AG08396 (cell line): ENCODE measurements at places on chromosomes 4 and X.

DNA sequence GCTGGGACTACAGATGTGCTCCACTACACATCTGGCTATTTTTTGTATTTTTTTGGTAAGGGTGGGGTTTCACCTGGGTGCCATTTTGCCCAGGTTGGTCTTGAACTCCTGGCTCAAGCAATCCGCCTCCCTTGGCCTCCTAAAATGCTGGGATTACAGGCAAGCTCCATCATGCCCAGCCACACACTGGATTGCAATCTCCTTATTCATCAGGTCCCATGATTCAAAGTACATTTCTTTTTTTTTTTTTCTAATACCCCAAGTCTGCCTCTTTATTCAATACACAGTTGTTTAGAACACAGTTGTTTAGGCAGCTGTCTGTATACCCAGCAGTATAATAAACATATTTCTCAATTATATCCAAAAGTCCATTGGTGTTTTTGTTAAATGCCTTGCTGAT is 130.3 kb upstream of the ARSJ start:
- no peak for DNase-seq

DNA sequence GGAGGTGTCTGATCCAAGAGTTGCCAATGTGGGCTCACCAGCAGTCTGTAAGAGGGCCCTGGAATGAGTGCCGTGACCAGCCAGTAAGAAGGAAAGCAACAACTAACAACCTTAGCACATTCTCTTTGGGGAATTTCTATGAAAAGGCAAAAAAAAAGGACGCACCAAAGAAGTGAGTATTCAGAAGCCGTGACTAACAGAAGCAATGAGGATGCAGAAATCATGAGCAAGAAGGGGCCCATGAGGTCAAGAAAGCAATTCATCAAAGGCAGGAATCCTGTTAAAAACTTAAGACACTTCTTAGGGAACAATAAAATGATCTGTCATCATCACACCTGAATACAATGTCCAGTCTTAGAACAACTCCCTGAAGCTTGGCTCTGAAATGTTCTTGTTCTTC is 260.5 kb downstream of the RAPGEF2 start:
- no peak for DNase-seq

DNA sequence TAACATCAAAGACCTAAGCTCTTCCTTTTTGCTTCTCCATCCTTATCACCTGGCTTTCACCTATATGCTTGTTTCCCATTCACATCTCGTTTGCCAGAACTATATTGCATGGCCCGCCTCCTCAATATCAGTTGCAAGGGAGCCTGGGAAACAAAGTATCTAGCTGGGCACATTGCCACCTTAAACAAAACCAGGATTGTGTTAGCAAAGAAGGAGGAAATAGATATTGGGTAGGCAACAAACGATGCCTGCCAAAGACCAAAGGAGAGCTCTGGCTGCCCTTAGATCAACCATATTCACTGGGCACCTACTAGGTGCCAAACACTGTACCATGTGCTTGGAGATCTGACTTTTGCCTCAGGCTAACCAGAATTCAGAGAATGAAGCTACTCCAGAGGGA is 107.5 kb downstream of the GRIA3 start:
- no peak for DNase-seq

DNA sequence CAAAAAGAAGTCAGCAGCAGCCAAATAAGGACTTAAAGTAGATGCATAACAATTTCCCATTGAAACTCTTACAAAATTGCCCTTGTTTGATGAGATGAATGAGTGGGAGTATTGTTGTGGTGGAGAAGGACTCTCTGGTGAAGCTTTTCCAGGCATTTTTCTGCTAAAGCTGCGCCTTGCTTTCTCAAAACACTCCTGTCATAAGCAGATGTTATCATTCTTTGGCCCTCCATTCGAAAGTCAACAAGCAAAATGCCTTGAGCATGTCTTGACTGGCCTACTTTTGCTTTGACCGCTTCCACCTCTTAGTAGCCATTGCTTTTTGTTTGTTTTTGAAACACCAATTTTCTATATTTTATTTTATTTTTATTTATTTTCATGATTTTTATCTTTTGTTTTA is 340.9 kb upstream of the FGF13 start:
- DNase-seq, result no peak

GRCh38 chrX:145002771-145003170 is 244.5 kb upstream of the SPANXN1 start:
- DNase-seq, result no peak

- no peak for DNase-seq
Measured at GRCh38 chr4:147864607-147865006, 132.7 kb downstream of the ARHGAP10 start.

DNA sequence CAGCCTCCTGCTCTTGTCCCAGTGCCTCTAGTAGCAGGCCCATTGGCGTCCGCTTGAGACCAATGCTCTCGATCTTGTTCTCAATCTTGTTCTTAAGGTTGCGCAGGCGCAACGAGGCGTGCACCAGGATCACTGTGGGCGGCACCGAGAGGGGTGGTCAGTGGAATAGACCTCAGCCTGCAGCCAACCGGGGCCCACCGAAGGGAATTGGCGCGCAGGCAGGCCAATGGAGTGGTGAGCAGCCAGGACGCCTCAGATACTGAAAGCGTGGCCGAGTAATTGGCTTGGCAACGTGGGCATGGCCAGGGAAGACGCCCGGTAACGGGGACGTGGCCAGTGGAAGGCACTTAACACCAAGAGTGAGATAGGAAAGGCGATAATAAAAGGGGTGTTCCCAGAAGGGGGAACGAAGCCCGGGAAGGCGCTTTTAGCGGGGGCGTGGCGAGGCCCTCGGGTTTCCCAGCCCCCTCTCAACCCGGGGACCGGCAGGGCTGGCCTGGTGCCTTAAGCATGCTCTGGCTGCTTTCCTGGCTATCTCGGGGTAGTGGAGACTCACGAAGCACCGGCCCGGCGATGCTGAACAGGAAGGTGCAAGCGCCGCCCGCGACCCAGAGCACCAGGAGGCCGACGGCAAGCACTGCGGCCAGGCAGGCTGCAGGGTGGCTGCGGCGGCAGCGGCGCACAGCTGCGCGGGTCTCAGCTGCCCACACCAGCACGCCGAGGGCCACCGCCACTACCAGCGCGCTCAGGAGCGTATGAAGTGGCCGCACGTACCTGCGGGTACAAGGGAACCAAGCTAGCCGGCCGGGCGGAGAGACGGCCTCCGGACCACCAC is 1.7 kb downstream of the PRAF2 start:
- peak; percentile 89 for DNase-seq

- no peak for DNase-seq
Measured at GRCh38 chr4:536351-536972, 37.5 kb downstream of the PIGG start.

DNA sequence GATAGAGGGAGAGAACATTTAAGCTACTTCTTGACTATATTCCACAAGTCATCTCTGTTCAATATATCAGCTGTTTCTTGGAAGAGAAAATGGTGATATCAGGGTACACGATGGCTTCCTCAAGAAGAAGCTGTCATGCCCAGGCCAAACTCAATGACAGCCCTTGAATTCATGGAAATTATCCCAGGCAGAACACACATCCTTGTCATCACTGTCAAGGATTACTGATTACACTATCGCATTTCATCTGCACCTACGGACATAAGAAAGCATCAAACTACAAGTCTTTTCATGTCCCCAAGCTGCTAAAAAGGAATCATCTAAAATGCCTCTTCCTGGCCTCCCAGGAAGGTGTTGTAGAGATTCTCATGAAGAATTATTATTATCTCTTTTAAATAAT is 165.2 kb upstream of the SLC7A11 start:
- no peak for DNase-seq

GRCh38 chr4:88528861-88529260 is 5.3 kb upstream of the PYURF start:
- DNase-seq, result no peak

DNA sequence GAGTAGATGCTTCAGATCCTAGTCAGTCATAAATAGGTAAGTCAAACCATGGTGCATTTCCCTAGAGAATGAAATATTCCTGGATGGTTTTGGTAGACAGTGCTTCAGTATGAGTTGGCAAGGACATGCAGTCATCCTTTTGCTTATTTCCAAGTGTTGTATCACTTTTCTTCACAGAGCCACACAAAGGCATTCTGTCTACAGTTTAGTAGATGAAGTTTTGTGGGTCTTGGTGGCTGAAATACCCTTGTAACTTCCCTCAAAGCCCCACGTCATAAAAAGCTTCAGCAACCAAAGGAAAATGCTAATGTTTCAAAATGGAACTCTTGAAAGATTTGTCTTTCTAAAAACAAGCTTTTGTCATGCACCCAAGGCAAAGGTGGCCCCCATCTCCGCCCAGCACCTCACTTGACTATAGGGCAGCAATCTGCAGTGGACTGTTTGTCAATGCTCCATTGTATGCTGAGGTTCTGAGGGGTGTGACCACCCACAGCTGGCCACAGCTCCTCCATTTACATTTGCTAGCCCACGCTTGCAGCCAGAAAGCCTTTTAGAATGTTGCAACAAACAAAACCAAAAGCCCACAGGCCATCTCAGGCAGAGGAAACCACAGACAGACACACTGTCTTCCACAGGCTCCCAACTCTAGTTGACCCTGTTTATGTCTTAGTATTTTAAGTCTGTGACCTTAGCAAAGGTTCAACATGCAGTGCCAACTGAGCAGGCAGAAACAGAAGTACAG is 87.1 kb upstream of the FAM9C start:
- no peak for DNase-seq

DNA sequence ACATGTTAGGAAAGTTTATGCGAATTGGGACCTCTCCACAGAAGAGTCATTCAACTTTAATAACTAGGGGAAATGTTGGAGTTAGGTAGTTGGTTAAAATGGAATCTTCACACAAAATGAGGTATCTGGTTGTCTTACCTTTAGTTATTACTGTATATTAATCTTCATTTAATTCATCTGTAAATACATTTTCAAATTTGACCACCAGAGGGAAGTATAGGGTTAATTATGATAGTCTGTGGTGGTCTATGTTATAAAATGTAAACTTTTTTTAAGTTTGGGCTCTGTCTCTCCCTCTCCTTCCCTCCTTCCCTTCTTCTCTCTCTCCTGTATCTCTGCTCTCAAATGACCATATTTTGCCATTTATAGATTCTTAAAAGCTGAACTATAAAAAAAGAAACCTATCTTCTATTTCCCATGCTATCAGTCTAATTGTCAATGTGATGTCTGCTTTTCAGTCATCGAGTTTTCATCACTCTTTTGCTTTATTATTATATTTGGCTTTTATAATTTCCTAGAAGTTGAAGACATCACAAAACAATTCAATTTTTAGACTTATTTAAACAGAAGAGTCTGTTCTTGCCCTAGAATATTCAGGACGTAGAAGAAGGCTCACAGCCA is 49.8 kb downstream of the TMEM144 start:
- no peak for DNase-seq

DNA sequence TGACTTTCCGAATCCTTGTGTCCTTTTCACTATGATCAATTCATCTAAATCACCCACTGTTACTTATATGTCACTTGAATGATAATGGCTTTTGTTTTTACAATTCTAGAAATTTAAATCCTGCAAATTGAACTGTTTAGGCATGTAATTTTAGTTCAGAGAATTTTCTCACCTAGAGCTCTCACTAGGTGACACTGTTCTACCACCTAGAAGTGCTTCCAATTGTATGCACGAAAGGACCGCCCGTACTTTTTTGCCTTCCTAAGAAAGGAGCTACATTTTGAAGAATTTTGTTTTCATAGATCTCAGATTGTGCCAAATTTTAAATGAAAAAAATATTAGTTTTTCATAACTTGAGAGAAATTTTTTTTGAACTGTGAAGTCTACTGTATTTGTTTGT is 481.6 kb upstream of the FSTL5 start:
- no peak for DNase-seq

- no peak for DNase-seq
Measured at GRCh38 chr4:138010639-138011038, 231.5 kb downstream of the SLC7A11 start.

- no peak for DNase-seq
Measured at GRCh38 chrX:121151293-121151692, 103.9 kb downstream of the GLUD2 start.

DNA sequence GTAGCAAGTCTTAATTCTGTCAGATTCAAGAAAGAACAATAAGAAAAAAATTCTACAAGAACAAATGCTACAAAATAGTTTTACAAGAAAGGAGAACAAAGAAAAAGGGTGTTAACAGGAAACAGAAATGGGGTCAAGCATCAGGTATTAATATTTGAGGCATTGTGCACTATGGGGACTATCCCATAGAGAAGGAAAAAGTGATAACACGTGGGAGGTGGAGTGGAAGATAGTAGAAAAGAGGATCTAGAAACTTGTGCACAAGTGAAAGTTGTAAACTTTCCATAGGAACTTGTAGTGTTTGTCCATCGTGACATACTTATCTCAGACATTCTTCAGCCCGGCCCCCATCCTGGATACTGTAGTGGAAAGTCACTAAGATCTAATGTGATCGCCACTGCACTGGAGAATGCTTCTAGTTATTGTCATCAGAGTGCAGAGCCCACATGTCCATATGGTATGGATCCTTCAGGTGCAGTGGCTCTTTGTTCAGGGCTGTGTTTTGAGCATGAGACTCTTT is 15.4 kb upstream of the NFXL1 start:
- no peak for DNase-seq

- no peak for DNase-seq
Measured at GRCh38 chr4:26132858-26133257, 188.0 kb upstream of the RBPJ start.

DNA sequence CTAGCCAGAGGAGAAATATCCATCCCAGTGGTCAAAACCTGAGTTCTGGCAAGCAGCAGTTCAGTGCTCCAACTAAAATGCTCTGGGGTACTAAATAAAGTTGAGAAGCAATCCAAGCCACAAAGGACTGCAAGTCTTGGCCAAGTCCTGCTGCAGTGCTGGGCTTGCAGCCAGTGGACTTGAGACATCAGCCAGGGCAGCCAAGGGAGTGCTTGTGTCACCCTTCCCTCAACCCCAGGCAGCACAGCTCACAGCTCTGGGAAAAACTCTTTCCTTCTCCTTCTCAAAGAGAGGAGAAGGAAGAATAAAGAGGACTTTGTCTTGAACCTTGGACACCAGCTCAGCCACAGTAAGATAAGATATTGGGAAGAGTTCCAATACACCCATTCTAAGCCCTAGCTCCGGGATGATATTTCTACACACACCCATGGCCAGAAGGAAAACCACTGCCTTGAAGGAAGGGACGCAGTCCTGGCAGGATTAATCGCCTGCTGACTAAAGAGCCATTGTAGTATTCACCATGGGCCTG is 99.8 kb downstream of the PTCHD1 start:
- DNase-seq, result no peak

GRCh38 chrX:46311581-46312120 is 233.6 kb downstream of the ZNF674 start:
- no peak for DNase-seq

- no peak for DNase-seq
Measured at GRCh38 chrX:150903110-150903508, 4.6 kb upstream of the CD99L2 start.

DNA sequence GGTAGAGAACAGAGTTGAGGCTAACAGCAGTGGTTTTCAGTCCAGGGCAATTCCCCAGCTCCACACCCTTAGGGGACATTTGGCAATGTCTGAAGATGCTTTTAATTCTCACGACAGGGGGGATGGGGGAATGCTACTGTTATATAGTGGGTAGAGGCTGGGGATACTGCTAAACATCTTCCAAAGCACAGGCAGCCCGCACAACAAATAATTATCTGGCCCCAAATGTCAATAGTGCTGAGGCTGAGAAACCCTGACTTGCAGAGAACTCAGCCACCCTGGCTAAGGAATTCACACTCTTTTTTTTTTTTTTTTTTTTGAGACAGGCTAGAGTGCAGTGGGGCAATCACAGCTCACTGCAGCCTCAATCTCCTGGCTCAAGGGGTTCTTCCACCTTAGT is 60.6 kb downstream of the POLR2B start:
- DNase-seq, result no peak

GRCh38 chr4:172369471-172369959 is 556.3 kb downstream of the GALNTL6 start:
- no peak for DNase-seq

GRCh38 chr4:161817914-161818313 is 345.9 kb downstream of the FSTL5 start:
- no peak for DNase-seq
